Hematopoietic multipotent progenitor cell treated with erythropoietin and hydrocortisone succinate and interleukin-3 and kit ligand, for 17 days (in vitro differentiated cells): ENCODE measurements at places on chromosomes 7 and 10.

DNA sequence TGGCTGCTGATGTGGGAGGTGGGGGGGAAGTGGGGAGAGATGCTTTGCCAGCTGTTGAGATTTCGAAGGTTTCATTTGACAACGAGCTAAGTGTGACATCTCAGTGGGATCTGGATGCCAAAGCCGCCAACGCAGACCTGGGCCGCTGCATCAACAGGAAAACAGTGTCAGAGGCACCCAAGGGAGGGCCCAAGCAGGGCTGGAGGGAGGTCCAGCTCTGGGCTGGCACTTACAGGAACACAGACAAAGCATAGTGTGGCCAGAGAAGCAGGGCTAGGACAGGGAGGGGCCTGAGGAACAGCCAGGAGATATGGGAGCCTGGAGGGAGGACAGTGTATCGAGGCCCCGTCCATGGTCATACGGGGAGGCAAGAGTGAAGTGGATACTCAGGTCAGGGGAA, 73.1 kb downstream of the GTF2IRD1 start:
- no peak for DNase-seq

DNA sequence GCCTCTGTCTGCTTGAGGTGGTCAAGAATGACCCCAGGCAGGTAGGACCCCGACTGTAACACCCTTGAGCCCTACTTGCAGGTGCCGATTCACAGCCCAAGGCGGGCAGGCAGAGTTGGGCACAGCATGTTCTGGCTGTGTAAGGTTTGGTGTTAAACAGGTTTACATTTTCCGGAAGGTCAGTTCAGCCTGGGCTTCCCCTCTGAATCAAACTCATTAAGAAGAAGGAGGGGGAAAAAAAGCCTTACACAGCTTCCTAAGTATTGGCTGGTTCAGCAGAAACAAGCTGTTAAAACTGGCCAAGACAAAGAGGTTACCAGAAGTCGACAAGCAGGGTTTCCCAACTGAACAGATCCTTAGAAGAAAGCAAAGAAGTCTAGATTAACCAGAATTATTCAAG, 132.7 kb downstream of the PRPF18 start:
- DNase-seq, result no peak

DNA sequence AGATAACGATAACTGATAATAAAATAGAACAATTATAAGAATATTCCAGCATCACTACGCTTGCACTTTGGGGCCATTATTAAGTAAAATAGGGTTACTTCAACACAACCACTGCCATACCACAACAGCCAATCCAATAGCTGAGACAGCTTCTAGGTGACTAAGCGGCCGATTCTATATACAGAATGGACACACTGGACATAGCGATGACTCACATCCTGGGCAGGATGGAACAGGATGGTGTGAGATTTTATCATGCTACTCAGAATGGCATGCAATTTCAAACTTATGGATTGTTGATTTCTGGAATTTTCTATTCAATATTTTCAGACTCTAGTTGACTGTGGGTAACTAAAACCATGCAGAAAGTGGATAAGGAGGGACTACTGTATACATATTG, 920.9 kb downstream of the LRMDA start:
- no peak for DNase-seq

DNA sequence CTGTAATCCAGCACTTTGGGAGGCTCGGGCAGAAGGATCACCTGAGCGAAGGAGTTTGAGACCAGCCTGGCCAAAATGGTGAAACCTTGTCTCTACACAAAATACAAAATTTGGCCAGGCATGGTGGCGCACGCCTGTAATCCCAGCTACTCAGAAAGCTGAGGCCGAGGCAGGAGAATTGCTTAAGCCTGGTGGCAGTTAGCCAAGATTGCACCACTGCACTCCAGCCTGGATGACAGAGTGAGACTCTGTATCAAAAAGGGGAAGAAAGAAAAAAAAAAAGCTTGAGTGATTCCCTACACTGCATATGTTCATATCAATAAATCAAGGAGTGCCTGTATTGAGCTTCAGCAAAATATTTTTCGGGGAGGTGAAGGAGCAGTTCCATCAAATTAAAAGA, 45.8 kb upstream of the SRRM3 start:
- DNase-seq, result no peak

- no peak for DNase-seq
Measured at GRCh38 chr10:76248649-76249200, 817.3 kb downstream of the LRMDA start.
